Cerebellum (tissue), 4 donors: ENCODE measurements at places on chromosomes 7 and 10. TPM values are rescaled to one million over a fixed set of nuclear protein-coding genes. Genes with fewer than 3 reads are reported as not detected.

GRCh38 chr7:118152149-118152548, 31.8 kb upstream of the LSM8 start:
- no peak for DNase-seq

DNA sequence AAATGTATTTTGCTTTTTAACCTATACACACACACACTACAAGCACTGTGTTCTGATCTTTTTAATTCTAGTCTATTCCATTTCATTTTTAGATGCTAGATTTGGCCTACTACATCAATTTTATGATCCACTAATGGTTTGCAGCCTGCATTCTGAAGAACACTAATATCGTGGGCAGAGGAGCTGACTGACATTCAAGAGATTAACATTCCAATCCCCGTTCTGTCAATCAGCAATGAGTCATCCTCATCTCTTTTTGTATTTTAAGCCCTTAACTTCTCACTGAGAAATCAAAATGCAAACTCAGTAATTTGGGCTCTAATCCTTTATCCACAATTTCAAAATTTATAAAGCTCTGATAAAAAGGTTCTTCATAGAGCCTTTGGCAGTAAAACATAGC, 47.1 kb upstream of the GAD2 start:
- DNase-seq, result no peak

The SCART1 gene
- 2.5 TPM for total RNA-seq

DNA sequence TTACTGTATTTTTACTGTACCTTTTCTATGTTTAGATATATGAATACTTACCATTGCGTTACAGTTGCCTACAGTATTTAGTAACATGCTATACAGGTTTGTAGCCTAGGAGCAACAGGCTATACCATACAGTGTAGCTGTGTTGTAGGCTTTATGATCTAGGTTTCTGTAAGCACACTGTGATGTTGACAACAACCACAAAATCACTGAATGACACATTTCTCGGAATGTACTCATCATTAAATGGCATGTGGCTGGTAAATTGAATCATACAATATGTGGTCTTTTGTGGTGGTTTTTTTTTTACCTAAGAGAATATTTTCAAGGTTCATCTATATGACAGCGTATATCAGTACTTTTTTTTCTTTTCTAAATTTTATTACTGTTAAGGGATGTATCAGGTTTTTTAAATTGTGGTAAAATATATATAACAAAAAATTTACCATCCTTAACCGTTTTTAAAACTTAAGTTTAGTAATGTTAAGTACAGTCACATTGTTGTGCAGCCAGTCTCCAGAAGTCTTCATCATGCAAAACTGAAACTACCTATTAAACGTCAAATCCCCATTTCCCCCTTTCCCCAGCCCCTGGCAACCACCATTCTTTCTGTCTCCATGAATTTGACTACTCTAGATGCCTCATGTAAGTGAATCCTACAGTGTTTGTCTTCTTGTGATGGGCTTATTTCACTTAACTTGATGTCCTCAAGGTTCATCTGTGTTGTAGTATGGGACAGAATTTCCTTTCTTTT, 21.5 kb downstream of the BTAF1 start:
- no peak for DNase-seq

DNA sequence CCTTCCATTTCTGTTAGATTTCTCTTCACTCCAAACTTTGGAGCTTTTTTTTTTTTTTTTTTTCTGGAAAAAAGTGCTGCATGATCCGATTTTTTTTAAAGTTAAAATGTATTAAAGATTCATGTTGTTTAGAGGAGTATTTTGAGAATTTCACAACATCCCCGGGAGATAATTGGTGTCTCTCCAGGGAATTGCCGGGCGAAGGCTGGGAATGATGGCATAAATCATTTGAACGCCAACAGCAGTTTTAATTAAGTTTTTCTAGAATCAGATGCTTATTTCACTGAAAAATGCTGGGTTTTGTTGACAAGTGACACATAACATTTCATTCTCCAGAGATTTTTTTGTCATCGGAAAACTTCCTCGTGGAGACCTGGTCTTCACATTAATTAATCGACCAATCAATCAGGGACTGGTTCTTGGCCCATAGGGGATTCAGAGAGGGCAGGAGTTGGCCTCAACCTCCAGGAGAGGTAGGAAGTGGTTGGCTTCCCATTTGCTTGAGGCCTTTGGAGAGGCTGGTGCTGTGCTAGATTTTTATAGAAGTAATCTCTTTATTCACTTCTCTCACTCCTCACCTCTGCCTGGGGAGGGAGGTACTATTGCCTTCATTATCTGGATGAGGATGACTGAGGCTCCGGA, 439.4 kb downstream of the TYW1 start:
- no peak for DNase-seq

DNA sequence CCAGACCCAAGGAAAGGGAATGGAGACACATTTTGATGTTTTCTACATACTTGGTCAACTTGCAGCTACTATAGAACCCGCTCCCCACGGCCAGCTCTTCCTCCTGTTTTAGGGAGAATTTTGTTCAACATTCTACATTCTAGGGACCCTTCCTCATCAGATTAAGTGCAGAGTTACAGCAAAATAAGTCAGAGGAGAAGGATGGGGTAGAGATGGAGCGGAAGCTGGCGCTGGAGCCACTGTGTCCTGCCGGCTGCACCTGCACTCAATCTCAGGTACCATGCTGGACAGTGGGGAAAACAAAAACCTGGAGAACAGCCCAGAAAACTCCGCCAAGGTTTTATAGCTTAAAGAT, 79.4 kb upstream of the EN2 start:
- DNase-seq, result no peak

GRCh38 chr10:110101464-110102144, 93.8 kb downstream of the ADD3 start:
- DNase-seq, result no peak

DNA sequence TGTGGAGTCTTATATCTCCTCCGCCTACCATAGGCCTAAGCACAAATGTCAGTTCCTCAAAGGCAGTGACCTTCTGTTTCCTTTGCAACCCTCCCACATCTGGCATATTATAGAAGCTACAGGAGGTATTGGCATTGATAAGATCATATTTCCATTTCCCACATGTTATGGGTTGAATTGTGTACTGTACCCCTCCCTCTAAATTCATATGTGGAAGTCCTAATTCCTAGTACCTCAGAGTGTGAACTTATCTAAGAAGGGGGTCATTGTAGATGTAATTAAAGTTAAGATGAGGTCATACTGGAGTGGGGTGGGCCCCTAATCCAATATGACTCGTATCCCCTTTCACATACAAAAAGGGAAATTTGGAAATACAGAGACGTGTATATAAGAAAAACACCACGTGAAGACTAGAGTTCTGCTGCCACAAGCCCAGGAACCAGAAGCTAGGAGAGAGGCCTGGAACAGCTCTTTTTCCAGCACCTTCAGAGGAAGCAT, 6.1 kb upstream of the LAMB4 start:
- DNase-seq, result no peak

The SAP25 gene
- not detected for total RNA-seq

GRCh38 chr10:5012595-5012994, 8.9 kb upstream of the AKR1C2 start:
- DNase-seq, result no peak

DNA sequence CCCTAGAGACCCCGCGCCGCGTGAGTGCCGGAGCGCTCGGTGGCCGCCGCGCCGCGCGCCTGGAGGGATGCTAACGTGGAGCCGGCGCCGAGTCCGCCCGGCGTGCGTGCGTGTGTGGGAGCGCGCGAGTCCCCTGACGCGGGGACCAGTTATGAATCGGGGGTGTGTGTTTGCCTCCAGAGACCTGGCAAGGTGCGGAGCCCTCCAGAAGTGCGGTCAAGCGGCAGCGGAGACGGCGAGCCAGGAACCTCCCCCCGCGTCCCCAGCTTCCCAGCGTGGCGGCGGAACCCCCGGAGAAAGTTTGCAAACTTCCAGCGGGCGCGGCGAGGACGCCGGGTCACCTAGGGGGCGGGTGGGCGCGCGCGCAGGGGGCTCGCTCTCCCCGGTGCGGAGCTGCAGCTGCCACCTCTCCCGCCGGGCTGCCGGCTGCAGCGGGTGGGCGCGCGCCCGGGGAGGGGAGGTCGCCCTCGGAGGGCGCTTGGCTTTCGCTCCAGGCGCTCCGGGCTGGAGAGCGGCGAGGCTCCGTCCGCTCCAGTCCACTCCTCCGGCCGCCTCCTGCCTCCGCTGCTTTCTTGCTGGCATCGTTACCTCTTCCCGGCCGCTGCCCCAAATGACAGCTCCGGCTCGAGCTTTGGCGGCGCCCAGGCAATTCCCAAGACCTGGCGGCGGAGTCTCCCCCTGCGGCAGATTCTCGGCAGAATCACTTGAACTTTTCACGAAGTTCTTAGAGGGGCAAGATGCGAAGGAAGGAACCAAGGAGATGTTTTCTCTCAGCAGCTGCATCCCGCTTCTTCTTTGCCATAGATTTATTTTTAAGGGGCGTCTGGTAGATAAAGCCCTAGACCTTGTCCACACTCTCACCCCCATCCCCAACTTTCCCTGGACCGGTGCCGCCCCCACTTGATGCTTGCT, 2.3 kb upstream of the CREB5 start:
- DNase-seq, result peak; percentile 51

The ACBD7 gene
- 16.7 TPM for total RNA-seq

- DNase-seq, result no peak
Observed at GRCh38 chr10:71621231-71622153, 98.1 kb downstream of the C10orf105 start.

The TNS3 gene
- 37.5 TPM for total RNA-seq

GRCh38 chr7:144063710-144064109, 5.9 kb upstream of the OR2A25 start:
- DNase-seq, result no peak

The NDUFA5 gene
- total RNA-seq, result 161 TPM

GRCh38 chr7:504221-505111, 15.2 kb downstream of the PDGFA start:
- DNase-seq, result no peak

The FGFBP3 gene
- total RNA-seq, result 23.3 TPM

- no peak for DNase-seq
Observed at GRCh38 chr7:156703773-156704482, 63.4 kb downstream of the RNF32 start.

- DNase-seq, result no peak
Observed at GRCh38 chr7:29276199-29276598, 81.6 kb downstream of the CHN2 start.

DNA sequence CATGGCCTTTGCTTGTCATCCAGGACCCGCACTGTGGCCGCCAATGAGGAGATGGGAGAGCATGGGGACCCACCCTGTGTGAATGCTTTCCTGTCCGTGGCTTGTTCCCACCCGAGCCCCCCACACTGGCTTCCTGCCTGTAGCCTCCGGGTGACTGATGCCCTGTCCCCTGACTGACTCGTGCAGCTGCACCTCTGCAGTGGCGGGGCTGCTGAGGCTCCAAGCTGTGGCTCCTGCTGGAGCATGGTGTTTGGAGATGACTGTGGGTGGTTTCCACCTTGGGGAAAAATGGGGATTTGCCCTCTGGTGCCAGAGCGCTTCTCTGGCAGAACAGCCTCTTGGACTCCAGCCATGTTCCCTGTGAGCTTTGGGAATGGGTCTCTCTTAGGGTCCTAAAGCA, 2.1 kb downstream of the CAMK1D start:
- no peak for DNase-seq

GRCh38 chr7:104358446-104359132, 30.2 kb downstream of the LHFPL3 start:
- no peak for DNase-seq
